Putamen (tissue), 1 donor: ENCODE measurements at places on chromosomes 11 and 22.

GRCh38 chr11:83543706-83544439 lies 257.7 kb upstream of the CCDC90B start:
- DNase-seq, result no peak

DNA sequence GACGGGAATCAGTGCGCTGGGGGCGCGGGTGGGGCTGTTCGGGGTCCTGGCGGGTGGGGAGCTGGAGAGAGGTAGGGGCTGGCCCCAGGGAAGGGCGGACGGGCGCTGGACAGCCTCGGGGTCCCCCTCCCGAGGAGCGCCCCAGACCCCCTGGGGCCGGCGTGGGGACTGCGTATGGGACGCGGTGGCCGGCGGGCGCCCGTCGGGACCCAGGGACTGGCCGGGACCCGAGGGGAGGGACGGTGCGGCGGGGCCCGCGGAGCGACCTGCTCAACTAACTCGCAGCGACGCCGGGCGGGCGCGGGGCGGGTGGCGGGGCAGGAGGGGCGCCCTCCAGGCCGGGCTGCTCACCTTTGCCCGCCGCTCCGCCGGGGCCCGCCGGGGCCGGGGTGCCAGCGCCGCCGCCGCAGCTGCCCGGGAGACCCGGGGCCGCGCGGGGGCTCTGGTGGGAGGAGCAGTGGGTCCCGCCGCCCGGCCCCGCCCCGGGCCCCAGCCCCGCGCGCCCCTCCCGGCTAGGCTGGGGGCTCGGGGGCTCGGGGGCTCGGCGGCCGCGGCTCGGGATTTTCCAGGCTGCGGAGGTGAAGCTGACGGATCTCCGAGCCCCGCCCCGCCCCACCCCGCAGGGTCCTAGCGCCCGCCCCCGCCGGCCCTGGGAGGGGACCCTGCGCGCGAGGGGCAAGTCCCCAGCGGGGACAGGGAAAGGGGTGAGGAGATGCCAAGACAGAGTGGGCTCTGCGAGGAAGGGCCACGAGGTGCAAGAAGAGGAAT lies 12.3 kb downstream of the STARD10 start:
- no peak for DNase-seq

- no peak for DNase-seq
Measured at GRCh38 chr11:61719978-61720377, 32.5 kb upstream of the MYRF start.

- DNase-seq, result no peak
Measured at GRCh38 chr11:70662691-70663098, 264.4 kb downstream of the CTTN start.

- DNase-seq, result no peak
Measured at GRCh38 chr11:25949918-25950317, 382.0 kb upstream of the ANO3 start.

GRCh38 chr11:83971063-83971462 lies 684.9 kb upstream of the CCDC90B start:
- peak; percentile 37 for DNase-seq

DNA sequence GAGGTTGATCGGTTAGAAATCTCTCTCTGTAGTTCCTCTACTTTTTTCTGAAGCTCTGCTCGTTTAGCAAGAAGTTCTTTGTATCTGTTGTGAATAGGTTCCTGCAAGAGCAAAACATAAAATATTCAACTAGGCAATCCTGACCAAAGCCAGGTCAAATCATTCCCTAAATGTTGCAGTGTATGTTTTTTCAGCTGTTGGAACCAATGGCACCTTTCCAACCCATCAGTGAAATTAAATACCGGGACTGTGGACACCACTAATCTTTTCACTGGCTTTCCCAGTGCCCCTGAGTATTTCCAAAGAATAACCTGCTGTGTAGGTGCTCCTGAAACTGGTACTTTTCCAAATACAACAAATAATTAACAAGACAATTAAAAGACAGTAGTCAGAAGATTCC lies 45.1 kb downstream of the CEP57 start:
- DNase-seq, result no peak

- DNase-seq, result no peak
Measured at GRCh38 chr22:36027579-36027934, 1.1 kb downstream of the RBFOX2 start.

- DNase-seq, result no peak
Measured at GRCh38 chr22:37501610-37502341, 15.6 kb upstream of the MFNG start.

DNA sequence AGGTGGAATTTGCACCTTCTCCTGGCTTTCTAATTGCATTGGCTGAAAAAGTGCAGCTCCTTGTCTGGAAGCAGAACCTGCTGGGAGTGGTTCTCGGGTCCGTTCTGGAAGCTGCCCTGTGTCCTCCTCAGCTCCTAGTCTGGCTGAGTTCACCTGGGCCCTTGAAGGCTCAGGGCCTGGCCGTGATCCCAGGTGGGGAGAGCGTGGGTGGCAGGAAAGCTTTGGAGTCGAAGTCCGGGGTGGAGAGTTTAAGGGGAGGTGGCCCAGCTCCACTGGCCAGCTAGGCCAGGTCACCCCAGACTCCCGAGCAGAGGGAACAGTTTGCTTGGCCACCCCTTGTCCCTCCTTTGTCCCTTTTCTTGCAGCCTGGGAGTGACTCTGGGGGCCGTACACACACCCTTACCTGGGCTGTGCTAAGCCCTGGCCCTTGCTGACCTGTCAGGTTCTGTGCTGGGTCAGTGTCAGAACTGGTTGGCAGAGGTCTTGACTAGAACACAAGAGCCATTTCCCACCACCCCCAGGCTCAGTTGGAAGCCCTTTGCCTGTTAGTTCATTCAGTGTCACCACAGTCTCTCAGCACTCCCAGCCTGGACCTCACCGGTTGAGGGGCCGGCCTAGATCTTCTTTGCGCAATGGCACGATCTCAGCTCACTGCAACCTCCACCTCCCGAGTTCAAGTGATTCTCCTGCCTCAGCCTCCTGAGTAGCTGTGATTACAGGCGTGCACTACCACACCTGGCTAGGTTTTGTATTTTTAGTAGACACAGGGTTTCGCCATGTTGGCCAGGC lies 37.3 kb downstream of the LRP5 start:
- no peak for DNase-seq

- no peak for DNase-seq
Measured at GRCh38 chr22:17772958-17773605, 1.2 kb downstream of the BID start.

- no peak for DNase-seq
Measured at GRCh38 chr22:36232715-36233401, 6.5 kb downstream of the APOL2 start.

GRCh38 chr22:39369586-39369985 lies 19.8 kb downstream of the SYNGR1 start:
- no peak for DNase-seq

DNA sequence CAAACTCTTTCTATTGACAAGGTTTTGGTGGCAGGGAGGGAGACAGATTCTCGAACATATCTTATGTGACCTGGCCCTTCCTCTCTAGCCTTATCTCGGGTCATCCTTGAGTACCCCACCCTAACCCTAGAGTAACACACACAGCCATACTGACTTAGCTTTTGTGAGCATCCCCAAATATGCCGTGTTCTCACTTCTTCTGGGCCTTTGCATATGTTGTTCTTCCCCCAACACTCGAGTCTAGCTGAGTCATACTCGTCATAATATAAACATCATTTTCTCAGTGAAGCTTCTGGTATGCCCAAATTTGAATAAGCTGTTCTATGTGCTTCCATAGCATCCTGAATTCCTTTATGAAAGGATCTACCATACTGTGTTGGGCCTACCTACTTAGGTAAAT lies 8.0 kb downstream of the TTC17 start:
- DNase-seq, result no peak

DNA sequence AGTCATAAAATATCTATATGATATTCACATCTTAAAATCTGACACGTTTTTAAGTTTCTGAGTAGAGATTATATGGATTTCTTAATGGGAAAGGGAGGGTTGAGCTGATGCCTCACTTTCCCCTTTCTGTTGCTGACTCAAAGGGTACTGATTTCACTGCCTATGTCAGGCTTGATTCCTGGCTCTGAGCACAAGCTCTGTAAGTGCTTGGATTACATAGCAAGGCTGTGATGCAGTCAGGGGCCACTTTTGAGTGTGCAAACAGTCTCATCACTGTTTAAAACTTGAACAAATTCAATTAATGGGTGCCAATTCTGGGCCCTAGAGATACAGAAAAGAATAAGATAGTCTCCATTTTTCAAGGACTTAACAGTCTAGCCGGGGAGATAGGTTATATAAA lies 14.4 kb downstream of the ATXN10 start:
- DNase-seq, result no peak

DNA sequence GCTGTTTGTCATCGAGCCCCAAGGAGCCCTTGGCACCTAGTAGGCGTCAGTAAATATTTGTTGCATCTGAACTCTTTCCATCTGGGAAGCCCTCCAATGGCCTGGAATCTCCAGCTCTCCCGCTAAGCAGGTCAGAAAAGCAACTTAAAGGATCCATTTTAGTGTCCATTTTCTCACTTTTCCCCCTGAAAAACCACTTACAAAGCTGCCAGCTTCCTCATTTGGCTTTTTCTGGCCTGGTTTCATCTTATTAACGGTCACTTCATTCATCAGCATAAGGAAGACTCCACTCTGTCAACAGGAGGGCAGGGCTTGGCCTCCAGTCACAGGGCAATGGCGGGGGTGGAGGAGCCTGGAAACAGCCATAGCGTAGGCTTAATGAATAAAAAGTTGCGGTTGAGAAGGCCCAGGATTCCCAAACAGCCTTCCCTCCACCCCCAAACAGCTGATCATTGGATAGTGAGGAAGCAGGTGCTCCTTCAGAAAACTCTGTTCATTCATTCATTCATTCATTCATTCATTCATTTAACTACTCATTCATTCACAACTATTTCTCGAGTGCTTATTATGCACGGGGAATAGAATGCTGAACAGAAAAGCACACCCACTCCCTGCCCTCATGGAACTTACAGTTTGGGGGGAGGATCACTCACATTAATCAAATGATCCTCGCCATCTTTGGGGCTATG lies 104.5 kb upstream of the RCN1 start:
- peak; percentile 3 for DNase-seq

- DNase-seq, result no peak
Measured at GRCh38 chr11:20464518-20464917, 77.0 kb downstream of the PRMT3 start.

- DNase-seq, result peak; percentile 58
Measured at GRCh38 chr22:43385770-43386641, 25.8 kb upstream of the MPPED1 start.

GRCh38 chr11:29685361-29685760 lies 331.5 kb downstream of the KCNA4 start:
- DNase-seq, result no peak

GRCh38 chr11:66080055-66080817 lies 10.2 kb downstream of the PACS1 start:
- no peak for DNase-seq

DNA sequence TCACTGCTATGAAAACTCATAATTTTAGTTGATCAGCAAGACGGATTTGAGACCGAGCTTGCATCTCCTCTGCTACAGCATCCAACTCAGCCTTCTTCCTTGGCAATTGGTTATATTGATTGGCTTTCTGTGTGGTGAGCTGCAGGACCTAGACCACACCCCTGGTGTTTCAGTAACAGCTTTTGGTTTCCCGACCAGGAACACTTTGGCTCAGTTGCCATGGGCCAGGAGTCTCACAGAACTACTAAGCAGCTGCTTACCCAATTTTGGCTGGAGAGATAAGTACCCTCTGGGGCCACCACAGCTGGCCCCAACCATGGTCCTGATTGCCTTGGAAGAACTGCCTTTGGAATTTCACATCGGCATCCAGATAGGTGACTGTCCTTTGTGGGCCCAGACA lies at the start of gene GLYATL1:
TSS of gene GLYATL1 (plus strand) at position 212 of the 400 bp plus-strand sequence. CDS start 7,600 bp downstream, outside the sequence.
- no peak for DNase-seq

- DNase-seq, result no peak
Measured at GRCh38 chr22:30182815-30183214, 63.7 kb downstream of the LIF start.

DNA sequence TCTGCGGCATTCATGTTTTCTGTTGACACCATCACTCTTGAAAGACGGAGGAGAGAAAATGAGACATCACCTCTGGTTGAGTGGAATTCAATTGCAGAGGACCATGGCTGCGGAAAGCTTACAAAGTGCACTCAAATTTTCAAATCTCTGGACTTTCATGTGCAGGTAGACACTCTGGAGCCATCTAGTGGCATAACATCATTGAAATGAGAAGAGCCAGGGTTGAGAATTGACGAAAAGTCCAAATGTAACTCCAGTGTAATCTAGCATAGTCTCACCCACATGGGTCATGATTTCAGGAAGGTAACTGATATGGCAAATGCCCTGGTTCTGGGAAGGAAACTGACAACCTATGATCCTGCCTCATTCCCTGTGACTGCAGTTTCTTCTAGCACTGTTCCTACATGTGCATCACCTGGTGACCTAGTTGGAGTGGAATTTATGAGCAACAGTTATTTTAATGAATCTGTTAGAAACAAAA lies 687.8 kb downstream of the KCNA4 start:
- DNase-seq, result peak; percentile 17

- DNase-seq, result peak; percentile 96
Measured at GRCh38 chr11:119376197-119376847, 5.2 kb downstream of the USP2 start.

DNA sequence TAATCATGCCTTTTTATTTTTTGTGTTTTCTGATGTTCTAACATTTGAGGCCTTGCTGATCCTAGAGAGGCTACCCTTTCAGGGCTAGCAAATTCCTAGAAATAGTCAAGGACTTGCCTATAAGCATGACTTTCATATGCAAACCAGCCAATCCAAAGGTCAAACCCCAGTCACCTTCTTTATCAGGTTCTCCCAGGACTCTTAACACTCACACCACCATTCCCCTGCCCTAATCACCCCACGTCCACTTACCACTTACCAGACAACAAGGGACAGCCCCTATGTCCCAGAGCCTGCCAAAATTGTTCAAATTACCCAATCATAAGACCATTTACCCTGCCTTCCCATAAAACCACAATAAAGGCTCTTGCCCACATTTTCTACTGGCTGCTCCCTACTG lies 1339.8 kb downstream of the LRRC4C start:
- DNase-seq, result no peak

DNA sequence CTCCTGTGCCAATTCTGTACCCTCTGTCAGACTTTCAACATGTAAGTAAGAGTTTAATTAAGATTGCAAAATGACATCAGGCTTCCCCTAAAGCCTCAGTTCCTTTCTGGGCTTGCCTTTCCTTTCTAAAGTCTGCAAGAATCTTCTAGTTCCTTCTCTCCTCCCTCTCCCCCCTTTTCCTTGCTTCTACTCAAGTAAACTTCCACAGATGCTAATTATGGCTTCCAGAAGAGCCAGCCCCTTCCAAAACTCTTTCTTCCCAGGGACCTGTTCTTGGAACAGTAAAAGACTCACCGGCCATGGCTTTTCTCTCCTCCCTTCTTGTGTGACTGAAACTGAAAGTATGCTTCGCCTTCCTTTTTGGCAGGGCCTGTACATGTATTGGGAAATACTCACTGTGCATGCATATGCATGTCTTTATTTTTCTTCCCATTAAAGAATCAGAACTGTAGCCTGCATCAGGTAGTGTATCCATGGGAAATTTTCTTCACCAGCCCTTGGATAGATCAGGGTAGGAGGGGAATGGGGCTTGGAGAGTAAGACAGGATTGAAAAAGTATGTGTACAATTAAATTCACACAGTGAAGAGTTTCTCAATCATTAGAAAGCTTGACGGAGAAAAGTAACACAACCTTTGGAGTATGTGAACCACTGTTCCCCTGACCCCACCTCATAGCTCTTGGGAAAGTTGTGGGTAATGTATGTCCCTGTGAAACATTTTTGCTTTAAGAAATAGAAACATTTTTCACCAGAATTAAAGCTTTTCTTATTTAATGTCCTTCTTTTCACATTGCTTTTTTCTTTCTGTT lies at the start of gene CASP1:
TSS of gene CASP1 (minus strand) at position 332 of the 808 bp plus-strand sequence. CDS start at position 301, 31 bp downstream.
- DNase-seq, result peak; percentile 22

GRCh38 chr11:64436000-64436399 lies 77.0 kb downstream of the RPS6KA4 start:
- DNase-seq, result no peak

- no peak for DNase-seq
Measured at GRCh38 chr22:39962071-39962470, 1.9 kb downstream of the TMA7B start.

- no peak for DNase-seq
Measured at GRCh38 chr11:106001304-106002012, 20.6 kb downstream of the MSANTD4 start.
